ENCODE measurements at places on chromosomes 1 and 21. TPM values are rescaled to one million over a fixed set of nuclear protein-coding genes. Genes with fewer than 3 reads are reported as not detected.
A peak's percentile ranks its signal among the peaks of the same experiment; 100 is the strongest.

The TSPEAR gene
- total RNA-seq: 0.51 TPM

The TRIM58 gene
- 0.13 TPM for total RNA-seq

The VWA1 gene
- total RNA-seq: 17.1 TPM

The FAM78B gene
- total RNA-seq: 4.2 TPM

The S100A1 gene
- total RNA-seq: 2,267 TPM

The PRMT2 gene
- total RNA-seq: 49.8 TPM

The LCE2B gene
- total RNA-seq: not detected

The RPE65 gene
- not detected for total RNA-seq

DNA sequence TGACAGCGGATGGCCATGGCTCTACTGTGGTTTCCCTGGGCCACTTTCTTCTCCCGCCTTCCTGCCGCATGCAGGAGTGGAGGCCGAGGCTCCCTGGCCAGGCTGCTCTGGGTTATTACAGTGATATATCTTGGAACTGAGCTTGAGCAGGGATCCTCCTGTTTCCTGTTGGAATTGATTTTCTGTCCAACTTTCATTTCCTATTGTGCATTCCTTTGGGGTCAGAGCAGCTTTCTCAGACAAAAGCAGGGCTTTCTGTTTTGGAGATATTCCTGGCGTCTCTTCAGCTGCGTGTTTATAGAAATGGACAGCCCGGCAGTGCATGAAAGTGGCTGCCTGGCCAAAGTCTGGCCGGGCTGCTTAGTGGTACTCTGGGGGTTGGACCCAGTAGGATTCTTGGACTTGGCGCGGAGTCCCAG is 146.4 kb downstream of the KIF26B start:
- peak; percentile 54 for DNase-seq

DNA sequence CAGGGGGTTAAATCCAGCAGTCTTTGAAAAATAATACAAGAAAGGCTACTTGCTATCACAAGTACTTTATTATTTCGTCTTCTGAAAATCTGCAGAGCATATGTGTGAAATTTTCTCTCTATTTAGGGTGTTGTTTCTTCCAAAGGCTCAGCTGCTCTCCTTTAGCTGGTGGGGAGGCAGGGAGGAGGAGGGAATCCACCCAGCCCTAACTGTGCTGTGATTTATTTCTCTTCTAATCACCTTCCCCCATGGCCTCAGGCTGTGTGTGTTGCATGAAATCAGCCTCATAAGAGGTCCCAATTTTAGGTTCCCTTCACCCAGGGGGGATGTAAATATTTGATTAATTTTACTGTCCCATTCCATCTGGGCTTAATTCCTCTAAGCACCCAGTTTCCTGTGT is 77.6 kb upstream of the PGBD5 start:
- no peak for DNase-seq

DNA sequence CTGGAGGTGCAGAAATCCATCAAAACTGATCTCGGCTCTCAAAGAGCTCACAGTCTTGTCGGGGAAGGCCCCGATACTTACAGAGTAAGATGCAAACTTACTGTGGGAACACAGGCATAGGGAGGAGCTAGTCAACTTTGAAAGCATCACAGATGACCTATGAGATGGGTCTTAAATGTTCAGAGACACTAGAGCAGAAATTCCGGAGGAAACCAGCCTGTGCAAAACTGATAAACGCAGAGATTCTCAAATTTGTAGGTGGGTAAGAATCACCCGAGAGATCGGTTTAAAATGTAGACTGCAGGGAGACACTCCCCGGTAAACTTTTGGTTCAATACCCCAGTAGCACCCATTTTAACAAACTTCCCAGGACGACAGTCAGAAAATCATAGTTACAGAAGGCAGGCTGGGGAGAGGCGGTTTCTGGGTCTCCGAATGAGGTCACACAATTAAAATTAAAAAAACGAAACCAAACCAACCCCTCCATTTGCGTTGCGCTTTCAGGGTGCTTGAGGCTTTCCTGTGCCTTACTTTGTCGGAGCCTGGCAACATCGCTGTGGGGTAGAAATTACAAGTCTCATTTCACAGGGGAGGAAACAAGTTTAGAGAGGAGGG is 755 bp upstream of the THRAP3 start:
- no peak for DNase-seq

DNA sequence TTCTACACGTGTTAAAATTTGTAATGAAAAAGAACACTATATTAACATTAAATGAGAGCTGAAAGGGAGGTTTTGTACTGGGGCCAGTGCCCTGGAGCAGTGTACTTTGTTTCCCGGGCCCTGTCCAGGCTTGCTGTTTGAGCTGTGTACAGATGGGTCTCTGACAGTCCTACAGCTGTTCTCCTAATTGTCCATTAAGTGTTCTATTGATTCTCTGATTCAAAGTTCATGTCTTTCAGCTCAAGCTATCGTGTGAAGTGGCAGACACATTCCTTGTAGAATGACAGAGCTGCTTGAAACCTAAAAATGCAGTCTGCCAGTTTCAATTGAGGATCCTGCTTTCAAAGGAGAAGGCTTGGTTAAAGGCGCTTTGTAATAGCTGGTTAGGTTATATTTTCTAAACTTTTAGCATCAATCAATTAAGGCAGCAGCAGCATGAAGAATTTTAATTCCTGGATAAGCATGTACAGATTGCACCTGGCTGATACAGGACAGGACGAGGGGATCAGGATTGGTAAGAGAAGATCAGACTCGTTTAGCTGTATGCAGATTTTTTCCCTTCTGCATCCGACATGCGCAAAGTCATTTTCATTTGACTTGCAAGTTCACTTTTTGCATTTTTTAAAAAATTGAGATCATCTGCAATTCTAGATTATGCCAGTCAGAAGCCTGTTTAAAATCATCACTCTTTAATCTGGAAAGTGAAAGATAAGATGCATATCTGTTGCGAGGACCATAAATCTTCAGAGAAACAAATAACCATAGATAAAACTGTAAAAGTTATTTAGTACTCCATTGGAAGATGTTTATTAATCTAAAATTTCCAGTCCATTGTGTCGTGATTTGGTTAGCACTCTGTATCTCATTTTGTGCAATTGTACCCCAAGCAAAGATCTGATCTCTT is 98.5 kb downstream of the ATG4C start:
- no peak for DNase-seq

DNA sequence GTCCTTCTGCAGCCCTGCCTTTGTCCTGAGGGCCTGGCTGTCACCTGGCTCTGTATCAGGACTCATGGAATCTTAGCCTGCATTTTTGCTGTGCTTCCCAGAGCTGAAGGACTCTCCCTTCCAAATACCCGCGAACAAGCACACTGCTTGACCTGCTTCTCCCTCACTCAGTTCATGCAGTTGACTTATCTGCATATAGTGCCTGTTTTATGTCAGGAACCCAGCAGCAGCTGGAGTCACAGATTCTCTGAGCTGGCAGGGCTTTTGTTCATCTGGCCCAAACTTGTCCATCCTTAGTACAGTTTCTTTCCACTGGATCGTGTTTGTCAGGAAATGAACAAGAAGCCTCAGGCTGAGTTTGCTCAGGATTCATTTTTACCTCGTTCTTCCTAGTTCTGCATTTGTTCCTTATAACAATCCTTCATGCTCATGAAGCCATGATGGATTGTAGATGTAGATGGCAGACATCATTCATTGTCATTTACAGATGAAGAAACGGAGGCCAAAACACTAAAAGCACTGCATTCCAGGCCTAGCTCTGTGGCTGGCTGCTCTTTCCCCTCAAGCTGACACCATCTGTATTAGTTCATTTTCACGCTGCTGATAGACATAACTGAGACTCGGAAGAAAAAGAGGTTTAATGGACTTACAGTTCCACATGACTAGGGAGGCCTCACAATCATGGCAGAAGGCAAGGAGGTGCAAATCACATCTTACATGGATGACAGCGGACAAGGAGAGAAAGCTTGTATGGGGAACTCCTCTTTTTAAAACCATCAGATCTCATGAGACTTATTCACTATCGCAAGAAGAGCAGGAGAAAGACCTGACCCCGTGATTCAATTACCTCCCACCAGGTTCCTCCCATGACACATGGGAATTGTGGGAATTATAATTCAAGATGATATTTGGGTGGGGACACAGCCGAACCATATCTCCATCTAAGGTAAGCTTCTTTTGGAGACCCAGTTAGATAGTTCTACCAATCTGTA is 150.9 kb downstream of the HIVEP3 start:
- no peak for DNase-seq

GRCh38 chr1:69320757-69321211 is 246.9 kb upstream of the LRRC7 start:
- no peak for DNase-seq

DNA sequence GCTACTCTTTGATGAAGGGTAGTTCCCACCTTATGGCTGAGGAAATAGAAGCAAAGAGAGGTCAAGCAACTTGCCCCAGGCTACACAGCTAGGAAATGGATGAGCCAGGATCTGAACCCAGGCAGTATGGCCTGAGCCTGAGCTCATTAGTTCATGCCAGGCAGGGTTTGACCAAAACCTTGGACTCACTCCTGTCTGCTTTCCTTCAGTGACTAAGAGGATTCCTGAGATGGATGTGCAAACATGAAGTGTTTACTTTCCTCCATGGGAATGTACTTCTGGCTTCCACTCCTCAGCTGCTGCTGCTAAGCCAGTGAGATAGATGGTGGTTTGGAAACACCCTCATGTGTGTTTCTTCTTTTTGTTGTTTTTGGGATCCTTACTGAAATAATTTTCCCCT is 35.1 kb upstream of the ERRFI1 start:
- no peak for DNase-seq

DNA sequence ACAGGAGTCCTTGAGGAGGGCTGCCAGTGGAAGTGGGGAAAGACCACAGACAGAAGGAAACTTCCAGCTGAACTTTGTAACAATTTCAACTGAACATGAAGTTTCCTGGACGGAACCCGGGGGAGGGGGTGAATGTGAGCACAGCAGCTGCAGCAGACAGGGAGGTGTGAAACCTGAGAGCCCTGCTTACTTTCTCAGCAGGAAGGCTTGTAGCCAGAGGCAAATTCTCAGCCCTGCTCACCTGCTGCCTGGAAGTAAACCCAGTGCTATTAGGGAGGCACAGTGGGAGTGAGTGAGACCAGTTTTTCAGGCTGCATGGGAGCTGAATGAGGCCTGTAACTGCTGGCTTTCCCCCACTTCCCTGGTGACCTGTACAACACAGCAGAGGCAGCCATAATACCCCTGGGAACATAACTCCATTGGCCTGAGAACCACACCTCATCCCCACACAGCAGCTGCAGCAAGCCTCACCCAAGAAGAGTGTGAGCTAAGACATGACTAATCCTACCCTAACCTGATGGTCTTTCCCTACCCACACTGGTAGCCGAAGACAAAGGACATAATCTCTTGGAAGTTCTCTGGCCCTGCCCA is 9.6 kb upstream of the SPRR2F start:
- DNase-seq: no peak

DNA sequence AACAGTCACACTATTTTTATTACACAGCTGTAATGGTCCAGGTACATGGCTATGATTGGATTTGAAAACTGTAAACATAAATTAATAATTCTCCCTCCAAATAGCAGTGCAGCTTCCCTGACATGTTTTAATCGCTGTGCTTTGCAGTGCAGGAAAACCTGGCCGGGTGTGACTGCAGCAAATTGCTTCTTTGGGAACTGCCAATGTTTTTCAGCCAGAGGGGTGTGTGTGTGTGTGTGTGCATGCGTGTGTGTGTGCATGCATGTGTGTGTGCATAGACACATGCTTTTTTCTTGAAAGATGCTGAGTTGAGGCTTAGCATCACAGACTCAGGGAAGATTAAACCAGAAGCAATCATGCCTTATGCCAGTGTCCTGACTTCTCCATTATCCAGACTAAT is 231.2 kb downstream of the PRDM2 start:
- DNase-seq: no peak

GRCh38 chr21:46122758-46123683 is 25.1 kb downstream of the COL6A2 start:
- no peak for DNase-seq

DNA sequence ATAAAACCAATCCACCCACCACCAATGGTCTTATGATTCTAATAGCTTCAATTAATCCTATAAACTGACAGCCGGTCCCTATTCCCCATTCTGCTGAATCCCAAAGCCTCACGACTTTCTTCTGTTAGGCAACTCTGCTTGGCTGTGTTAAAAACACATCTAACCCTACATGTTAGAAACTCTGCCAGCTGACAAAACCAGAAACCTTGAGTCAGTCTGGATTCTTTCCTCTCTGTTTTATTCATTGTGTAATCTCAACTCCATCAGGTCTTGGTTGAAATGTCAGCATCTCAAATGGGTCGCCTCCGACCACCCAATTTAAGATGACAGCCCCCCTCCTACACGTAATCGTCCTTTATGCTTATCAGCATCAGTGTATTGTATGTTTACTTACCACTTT is 312.1 kb downstream of the DISC1 start:
- no peak for DNase-seq

GRCh38 chr1:158689110-158689509 is 2.6 kb upstream of the SPTA1 start:
- DNase-seq: no peak

DNA sequence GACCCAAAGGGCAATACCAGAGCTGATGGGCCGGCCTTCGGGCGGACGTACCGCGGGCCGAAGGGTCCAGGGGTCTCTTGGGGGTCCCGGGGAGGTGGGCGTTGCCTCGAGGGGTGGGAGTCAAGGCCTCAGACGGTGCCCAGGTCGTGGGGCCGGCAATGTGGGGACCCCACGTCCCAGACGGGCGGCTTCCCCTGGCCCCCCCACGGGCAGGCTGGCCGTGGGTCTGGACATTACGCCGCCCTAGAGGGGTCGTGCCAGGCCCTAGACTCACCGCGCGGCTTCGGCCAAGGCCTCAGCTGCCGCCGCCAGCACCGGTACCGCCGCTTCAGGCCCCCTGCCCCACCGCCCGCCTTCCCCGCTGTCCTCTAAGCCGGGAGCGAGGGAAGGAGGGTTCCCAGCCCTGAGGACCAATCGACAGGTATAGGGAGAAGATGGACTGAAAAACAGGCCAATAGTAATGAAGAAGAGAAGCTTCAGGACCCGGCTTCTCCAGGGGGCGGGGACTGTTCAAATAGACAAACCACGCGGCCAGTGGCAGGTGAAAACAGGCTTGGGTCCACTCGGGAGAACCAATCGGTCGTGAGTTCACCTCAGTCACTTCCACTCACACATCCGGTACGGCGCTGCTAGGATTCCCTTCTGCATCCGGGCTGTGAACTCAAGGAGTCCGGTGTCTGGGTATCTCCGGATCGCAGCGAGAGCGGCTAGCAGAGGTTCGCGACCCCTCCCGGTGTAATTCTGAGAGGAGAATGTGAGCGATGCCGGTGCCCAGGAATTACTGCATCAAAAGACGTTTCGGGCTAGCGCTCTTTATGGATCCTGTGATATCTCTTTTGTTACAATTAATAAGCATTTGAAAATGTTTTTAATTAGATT is at the start of gene MTOR:
Gene MTOR, minus strand, starts transcription at position 381 of the 879 bp plus-strand sequence. CDS start 3,142 bp downstream, outside the sequence.
- peak; percentile 99 for DNase-seq

- no peak for DNase-seq
Observed at GRCh38 chr1:173005196-173005864, 45.4 kb downstream of the TNFSF18 start.
